Tibial nerve (tissue), 4 donors: ENCODE measurements at places on chromosomes 4 and X.
A peak's percentile ranks its signal among the peaks of the same experiment; 100 is the strongest.

- DNase-seq = no peak
Observed at GRCh38 chr4:116539744-116540143, 545.6 kb downstream of the TRAM1L1 start.

DNA sequence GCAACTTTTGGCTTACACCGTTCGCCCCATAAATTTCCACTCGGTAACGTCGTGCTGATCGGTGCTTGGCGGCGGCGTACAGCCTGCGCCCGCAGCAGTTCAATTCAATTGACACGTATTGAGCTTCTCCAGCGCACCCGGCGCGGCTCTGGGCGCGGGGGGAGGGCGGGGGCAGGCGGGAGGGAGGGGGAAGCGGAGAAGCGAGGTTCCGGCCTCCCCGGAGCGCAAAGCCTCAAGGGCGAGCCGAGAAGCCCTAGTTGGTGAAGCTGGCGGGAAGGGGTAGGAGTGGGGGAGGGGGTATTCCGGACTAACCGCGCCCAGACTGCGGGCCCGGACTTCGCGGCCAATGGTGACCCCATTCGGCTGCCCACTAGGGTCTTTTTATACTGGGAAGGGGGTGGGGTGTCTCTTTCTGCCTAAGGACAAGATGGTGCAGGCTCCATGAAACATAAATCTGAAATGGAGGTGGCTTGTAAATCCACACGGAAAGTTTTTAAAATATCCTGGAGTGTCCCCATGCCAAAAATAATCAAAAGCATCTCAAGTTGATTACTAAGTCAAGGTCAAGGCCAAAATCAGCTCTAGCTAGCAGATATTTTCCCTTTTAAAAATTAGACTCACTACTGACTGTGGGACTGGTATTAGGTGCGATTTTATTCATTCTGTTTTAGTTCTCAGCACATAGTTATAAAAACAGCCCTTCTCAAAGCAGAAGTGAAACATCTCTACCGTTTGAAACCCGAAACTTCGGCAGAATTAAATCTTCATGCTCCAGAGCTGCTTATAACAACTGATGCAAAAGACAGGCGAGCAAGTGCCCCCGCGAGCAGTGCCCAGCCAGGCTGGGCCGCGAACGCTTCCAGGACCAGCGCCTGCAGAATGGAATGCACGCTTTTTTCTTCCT lies 1.5 kb upstream of the BCOR start:
- no peak for DNase-seq

- DNase-seq = no peak
Observed at GRCh38 chr4:141826260-141826659, 189.9 kb downstream of the IL15 start.

DNA sequence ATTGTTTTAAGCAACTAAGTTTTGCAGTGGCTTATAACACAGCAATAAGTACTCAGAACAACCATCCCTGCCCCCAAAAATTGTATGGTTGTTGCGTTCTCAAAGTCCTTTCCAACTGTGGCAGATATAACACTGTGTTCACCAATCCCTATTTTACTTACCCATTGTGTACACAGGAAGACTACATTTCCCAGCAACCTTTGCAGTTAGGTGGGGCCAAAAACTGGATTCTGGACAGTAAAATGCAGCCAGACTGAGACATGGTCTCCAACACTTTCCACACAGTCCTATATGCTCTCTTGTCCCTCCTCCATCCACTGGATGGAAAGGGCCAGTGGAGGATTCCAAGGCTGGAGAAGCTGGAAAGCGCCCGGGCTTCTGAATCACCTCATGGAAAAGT lies 523.6 kb downstream of the BCOR start:
- no peak for DNase-seq

GRCh38 chrX:152642931-152643564 lies 5.4 kb downstream of the GABRQ start:
- DNase-seq = no peak

GRCh38 chrX:18755651-18756050 lies 48.2 kb downstream of the PPEF1 start:
- no peak for DNase-seq

DNA sequence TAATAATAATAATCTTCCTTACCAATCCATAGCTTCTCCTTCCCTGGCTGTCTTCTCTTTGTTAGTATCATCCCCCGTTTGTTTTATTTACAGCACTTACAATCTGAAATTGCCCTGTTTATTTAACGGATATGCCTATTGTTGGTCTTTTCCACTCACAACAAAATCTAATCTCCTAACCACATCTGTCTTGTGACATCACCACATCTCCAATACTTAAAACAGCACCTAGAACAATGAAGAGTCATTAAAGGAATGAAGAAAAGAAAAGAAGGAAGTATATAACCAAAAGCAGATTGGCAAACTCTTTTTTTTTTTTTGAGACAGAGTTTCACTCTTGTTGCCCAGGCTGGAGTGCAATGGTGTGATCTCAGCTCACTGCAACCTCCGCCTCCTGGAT lies 38.7 kb upstream of the JADE1 start:
- no peak for DNase-seq

DNA sequence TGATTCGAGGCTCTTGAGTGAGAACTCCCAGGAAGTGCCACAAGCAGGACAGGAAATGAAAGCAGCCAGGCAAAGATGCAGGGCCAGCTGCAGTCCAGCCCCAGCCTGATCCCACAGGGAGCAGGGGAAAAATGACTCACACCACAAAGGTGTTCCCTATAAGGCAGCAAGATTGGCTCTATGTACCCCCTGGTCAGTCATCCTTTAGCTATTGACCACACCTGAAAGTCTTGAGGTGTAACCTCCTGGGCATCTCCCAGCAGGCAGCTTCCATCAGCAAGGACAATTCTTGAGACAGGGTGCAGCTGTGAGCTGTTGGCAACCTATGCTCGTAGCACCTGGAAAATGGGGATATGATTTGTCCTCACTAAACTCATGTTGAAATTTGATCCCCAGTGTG lies 27.9 kb upstream of the EXOC1L start:
- no peak for DNase-seq

DNA sequence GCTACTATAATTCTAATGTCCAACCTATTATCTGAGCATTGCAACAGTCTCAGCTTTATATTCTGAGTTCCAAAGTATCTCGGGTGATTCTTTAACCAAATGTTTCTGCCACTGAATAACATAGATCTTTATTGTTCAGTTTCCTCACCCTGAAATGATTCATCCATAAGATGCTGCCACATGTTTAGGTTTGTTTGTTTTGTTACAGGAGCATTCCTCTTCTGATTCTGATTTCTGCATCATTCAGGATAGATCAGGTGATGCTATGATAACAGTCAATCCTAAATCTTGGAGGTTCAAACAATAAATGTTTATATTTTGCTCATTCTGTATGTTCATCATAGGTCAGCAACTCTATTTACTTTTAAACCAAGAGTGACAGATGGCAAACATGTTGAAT lies 927.6 kb downstream of the PCDH7 start:
- no peak for DNase-seq

DNA sequence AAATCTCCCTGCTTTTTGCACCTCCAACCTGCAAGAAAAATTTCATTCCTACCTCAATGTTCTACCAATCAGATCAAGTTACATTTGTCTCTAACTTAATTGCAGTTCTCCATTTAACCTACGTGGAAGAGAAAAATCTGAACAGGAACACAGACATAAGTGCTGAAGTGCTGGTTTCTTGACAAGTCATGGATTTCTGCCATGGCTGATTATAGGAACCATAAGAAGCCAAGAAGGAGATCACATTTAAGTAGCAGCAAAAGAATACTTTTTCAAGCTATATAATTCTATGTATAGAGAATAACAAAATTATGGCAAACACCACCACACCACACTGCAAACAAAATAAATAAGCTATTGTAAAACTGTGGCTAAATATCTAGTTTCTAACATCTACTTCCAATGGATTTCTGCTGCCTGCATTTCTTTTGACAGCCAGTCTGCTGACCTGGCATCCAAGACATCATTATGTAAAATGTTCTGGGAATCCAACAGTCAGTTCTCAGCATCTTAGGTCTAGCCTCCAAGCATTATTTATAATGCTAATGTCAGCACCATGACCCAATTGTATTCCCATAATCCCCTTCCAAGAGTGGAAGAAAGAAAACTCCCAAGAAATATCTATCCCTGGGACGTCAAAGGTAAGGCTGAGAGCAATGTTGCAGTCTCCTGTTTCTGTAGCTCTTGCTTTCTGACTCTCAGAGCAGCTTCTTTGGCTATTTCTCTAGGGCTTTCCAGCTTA lies 50.8 kb upstream of the GAB1 start:
- DNase-seq = no peak

DNA sequence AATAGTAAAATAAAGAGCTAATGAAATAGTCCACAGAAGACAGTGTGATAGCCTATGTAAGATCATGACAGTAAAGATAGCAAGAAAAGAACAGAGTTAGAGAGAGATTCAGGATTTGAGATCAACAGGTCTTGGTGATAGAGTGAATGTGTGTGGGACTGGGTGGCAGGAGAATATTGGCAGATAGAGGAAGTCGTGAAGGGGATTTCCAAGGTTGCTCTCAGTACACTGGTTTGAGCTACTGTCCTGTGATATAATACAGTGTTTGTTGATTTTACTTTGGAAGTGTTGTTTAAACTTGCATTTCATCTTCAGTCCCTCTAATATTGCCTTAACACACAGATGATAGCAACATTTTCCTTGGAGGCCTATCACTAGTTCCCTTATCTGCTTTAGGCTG lies 44.1 kb downstream of the DTHD1 start:
- no peak for DNase-seq

DNA sequence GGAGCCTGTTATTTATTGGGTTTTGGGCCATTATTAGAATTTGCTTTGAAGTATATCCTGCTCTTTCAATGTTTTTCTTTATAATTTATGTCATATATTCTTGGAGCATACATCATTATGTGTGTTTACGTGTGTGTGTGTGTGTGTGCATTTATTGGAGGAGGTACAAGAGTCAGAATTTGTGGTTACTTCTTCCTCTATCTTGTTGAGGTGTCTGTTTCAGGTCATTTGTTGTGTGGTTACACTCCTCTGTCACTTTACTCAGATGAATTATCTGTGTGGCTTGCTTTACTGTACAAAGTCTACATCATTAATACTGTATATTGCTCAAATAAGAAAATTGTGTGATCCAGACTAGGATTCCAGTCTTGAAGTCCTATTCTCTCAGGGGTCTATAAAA lies 1957.4 kb upstream of the TENM3 start:
- no peak for DNase-seq

DNA sequence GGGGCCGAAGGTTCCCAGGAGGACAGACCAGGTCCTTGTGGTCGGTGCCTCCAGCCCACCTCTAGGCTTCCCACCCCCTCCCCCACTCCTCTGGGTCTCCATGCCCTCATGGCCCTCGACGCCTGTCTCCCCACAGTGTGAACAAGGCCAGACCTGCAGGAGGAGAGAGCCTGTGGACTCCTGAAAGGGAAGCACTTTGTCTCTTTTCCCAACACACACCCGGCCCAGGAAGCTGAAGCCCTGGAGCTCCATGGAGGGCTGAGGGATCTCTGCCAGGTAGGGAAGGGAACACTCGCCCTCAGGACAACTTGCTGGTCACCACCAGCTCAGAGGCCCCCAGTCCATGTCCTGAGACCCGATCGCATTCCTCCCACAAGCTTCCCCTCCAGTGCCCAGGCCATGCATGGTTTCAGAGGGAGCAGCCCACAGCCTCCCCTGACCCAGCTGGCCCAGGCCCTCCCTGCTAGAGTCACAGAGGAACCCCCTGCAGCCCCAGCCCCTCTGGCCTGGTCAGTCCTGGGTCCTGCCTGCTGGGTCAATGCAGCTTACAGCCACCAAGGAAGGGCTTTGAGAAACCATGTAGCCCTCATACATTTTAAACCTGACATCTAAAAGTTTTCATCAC lies 60.8 kb downstream of the ABLIM2 start:
- no peak for DNase-seq

GRCh38 chr4:1035510-1035909 lies 24.1 kb downstream of the FGFRL1 start:
- no peak for DNase-seq

GRCh38 chr4:80155316-80155982 lies 41.9 kb upstream of the PRDM8 start:
- no peak for DNase-seq

GRCh38 chr4:88457307-88458103 lies 586 bp downstream of the HERC5 start:
- peak; percentile 11 for DNase-seq

DNA sequence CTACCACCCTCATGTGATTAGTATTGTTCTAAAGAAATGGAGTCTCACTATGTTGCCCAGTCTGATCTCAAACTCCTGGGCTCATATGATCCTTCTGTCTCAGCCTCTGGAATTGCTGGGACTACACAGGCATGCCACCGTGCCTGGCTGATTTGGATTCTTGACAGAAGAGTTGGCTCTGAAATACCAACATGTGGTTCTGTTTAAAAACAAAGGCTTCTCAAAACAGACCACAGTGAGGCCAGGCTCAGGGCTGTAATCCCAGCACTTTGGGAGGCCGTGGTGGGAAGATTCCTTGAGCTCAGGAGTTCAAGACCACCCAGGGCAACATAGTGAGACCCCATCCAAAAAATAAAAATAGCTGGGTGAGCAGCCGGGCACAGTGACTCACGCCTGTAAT lies 126.7 kb downstream of the DHRSX start:
- no peak for DNase-seq

DNA sequence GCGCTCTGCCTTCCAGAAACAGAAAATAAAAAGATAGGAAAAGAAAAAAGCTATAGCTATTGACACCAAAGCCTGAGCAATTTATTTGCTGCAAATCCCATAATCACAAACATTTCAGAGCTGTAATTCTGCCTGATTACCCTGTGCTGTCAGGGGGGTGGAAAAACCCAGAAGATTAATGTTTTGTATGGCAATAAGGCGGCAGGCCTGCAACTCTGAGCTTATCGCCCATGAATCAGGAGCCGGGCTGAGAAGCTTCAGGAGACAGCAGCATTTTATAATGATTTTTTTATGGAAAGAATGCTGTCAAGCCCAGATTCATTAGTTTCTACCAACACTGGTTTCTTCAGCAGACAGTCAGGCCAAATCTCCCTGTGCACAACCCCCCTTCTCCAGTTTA lies 82.6 kb upstream of the TMEM164 start:
- no peak for DNase-seq

GRCh38 chr4:8849266-8850073 lies 22.2 kb downstream of the HMX1 start:
- DNase-seq = no peak

- no peak for DNase-seq
Observed at GRCh38 chr4:20255251-20255586, 3.5 kb downstream of the SLIT2 start.

GRCh38 chr4:53923921-53924320 lies 140.5 kb downstream of the CHIC2 start:
- no peak for DNase-seq

DNA sequence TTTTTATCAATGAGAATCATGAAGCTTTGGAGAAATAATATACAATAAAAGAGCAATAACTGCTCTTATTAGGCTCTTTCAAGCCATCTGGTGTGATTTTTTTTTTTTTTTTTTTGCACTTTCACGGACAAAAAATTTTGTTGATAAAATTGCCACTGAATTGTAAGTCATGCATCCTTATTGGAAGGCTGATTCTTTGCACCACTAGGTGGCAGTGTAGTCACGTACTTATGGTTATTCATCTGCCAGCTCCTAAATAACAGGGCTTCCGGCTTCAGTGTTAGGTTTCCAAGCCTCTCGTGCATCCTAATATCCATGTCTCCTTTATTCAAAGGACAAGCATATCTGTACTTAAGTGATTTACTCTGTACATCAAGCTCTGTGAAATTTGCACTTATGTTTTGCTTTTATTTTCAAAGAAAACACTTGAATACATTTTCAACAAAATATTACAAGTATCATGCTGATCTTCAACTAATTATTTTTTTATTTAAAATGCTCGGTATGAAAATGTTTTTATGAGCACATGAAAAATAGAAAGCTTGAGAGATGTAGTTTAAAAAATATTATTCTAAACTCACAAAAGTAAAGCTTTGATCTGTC lies 1578.3 kb upstream of the TENM3 start:
- DNase-seq = peak; percentile 62
